Ascending aorta (tissue), 2 donors: ENCODE measurements at places on chromosomes 7 and 10. TPM values are rescaled to one million over a fixed set of nuclear protein-coding genes. Genes with fewer than 3 reads are reported as not detected.

AASS gene
- 34.3 TPM for total RNA-seq

CEP55 gene
- not detected for total RNA-seq

DNA sequence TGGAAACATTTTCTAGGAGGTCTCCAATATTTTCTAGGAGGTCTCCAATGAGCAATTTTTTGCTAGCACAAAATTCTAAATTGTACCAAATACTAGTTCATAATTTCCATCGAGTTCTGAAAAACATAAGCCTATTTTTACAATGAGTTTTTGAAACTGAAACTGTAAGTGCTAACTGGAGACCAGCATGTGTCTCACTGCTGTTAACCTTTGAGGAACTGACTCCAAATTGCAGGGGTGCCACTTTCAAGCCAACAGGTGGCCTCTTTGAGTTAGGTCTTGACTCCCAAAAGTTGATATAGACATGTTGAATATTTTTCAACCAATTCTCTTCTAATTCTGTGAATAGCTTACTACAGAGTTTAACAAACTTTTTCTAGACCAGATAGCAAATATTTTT lies 58.8 kb downstream of the CAV1 start:
- peak overlapping the region; percentile 69 for H3K27ac ChIP-seq
- no peak overlapping the region for H3K4me3 ChIP-seq
- no peaks in the 10 kb centered on the region for H3K36me3 ChIP-seq
- DNase-seq: no peak
- no peaks in the 10 kb centered on the region for H3K27me3 ChIP-seq
- H3K4me1 ChIP-seq: peaks cover 9% of the 10 kb centered on the region

RBP3 gene
- not detected for total RNA-seq

DNA sequence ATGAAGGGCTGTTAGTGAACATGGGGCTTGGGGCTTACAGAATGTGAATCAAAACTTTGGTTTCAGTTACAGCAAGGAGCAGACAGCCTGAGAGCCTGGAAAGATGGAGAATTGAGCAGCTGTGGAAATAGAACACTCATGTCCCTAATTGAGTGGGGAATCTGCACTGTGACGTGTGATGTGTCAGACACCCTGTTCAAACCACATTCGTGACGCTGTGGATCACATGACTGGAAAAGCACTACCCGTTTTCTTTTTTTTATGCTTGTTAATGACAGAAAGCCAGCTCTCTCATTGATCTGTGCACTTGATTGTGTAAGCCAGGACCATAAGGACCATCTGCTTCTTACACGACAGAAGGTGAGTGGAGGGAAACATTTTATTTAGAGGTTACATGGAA lies 15.1 kb upstream of the TBX20 start:
- H3K27me3 ChIP-seq: no peaks in the 10 kb centered on the region
- DNase-seq: no peak
- no peaks in the 10 kb centered on the region for H3K36me3 ChIP-seq
- no peaks in the 10 kb centered on the region for H3K4me1 ChIP-seq
- no peak overlapping the region for H3K4me3 ChIP-seq
- no peak overlapping the region for H3K27ac ChIP-seq
